HT-29 (cell line): ENCODE measurements at places on chromosomes 3 and 15. TPM values are rescaled to one million over a fixed set of nuclear protein-coding genes. Genes with fewer than 3 reads are reported as not detected.

- no peak for DNase-seq
Observed at GRCh38 chr15:55133972-55134371, 62.8 kb downstream of the RSL24D1 start.

- no peak for DNase-seq
Observed at GRCh38 chr3:122555275-122556071, 8.6 kb downstream of the PARP9 start.

DNA sequence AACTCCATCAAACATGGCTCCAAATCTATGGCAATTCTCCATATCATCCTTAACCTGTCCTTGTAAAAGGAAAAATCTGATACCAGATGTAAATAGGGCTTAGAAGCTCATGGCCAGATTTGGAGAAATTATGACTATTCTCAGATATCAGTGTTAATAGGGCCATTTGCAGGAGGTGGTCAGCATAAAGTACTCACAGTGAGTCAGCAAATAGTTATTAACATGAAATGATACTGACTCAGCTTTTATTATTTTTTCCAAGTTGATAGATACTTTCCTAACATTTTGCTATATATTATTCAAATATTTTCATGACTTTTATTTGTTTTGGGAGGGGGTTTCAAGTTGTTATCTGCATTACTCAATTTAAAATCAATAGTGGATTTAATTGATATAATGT, 255.8 kb downstream of the MFSD1 start:
- DNase-seq = no peak

Gene RETNLB
- total RNA-seq = 0.16 and 2.2 TPM in 2 replicates

Gene CHDH
- 27.6 and 54.6 TPM in 2 replicates for total RNA-seq
